ENCODE measurements at places on chromosomes 16 and 17. TPM values are rescaled to one million over a fixed set of nuclear protein-coding genes. Genes with fewer than 3 reads are reported as not detected.
A peak's percentile ranks its signal among the peaks of the same experiment; 100 is the strongest.

DNA sequence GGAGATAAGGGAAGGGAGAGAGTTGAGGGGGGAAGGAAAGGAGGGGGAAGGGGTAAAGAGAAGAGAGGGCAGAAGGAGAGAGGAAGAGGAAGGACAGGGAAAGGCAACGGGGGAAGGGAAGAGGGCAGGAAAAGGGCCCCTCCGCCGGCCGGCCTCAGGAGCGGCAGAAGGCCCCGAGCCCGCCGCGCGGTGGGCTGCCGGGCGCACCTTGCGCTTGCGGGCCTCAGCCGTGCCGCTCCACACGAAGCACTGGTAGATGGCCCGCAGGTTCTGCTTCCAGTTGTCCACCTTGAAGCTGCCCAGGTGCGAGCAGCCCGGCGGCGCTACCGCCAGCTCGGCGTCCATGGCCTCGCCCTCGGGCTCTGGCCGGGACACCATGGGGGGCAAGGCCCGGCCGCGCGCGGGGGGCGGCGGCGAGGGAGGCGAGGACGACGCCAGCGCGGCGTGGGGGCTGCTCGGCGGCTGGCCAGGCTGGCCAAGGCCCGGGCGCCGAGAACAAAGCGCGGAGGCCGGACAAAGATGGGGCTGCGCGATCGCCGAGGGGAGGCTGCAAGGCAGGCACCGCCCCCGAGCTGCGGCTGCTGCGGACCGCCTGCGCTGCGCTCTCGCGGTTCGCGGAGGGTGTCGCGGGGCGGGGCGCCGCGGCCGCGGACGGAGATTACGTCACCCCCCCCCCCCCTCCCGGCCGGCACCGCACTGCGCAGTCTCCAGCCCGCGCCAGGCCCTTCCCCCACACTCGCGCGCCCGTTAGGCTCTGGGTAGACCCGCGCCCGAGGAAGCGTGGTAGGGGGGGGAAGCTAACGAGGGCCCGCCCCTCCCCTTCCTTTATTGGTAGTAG is at the start of gene USP22:
USP22 (minus strand) TSS at position 554 of the 838 bp plus-strand sequence; CDS start at position 378, 176 bp downstream.
- DNase-seq, result peak; percentile 98

DNA sequence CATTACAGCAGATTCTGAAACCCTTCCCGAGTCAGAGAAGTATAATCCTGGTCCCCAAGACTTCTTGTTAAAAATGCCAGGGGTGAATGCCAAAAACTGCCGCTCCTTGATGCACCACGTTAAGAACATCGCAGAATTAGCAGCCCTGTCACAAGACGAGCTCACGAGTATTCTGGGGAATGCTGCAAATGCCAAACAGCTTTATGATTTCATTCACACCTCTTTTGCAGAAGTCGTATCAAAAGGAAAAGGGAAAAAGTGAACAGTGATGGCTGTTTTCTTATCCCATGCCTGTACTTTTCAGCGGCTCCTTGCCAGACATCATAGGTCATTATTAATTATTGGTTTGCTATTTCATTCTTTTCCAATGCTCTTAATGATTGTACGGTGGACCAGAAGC is 28.1 kb downstream of the ERCC4 start:
- DNase-seq, result no peak

GRCh38 chr16:83296505-83296904 is 511.3 kb upstream of the HSBP1 start:
- no peak for DNase-seq

DNA sequence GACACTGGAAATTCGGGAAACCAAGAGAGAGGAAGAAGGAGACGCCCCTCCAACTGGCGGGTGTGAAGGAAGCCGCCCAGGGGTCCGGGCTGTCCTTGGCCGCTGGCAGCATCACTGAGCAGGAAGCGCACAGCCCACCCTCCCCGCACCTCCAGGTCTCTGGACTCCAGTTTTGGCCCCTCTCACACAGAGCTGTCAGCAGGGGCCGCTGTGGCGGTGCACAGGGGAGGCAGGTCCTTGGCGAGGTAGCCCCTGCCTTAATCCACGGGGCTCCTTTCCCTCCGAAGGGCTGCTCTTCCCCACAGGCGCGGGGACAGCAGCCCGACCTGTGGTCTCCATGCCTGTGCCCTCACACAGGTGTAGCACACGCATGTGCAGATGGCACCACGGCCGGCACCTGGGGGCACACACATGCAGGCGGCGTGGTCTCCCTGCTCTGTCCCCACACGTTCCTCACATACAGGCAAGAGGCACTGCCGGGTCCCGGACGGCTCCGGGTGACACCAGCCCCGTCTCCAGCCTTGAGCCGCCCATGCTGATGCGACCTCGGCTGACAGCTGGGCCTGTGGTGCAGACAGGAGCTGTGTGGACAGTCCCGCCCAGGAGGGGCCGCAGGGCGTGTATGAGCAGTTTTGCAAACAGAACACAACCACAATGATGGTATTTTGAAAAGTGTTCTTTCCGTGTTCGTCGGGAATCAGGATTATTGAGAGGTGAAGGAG is 26.6 kb upstream of the CHMP6 start:
- no peak for DNase-seq

GRCh38 chr16:48542020-48542473 is 67.9 kb downstream of the N4BP1 start:
- no peak for DNase-seq

DNA sequence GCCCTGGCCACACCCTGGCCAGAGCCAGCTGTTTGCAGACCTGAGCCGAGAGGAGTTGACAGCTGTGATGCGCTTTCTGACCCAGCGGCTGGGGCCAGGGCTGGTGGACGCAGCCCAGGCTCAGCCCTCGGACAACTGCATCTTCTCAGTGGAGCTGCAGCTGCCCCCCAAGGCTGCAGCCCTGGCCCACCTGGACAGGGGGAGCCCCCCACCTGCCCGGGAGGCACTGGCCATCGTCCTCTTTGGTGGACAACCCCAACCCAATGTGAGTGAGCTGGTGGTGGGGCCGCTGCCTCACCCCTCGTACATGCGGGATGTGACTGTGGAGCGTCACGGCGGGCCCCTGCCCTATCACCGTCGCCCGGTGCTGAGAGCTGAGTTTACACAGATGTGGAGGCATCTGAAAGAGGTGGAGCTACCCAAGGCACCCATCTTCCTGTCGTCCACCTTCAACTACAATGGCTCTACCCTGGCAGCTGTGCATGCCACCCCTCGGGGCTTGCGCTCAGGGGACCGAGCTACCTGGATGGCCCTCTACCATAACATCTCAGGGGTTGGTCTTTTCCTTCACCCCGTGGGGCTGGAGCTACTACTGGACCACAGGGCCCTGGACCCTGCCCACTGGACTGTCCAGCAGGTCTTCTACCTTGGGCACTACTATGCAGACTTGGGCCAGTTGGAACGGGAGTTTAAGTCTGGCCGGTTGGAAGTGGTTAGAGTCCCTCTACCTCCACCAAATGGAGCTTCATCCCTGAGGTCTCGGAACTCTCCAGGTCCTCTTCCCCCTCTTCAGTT is 578 bp downstream of the AOC2 start:
- DNase-seq, result no peak

DNA sequence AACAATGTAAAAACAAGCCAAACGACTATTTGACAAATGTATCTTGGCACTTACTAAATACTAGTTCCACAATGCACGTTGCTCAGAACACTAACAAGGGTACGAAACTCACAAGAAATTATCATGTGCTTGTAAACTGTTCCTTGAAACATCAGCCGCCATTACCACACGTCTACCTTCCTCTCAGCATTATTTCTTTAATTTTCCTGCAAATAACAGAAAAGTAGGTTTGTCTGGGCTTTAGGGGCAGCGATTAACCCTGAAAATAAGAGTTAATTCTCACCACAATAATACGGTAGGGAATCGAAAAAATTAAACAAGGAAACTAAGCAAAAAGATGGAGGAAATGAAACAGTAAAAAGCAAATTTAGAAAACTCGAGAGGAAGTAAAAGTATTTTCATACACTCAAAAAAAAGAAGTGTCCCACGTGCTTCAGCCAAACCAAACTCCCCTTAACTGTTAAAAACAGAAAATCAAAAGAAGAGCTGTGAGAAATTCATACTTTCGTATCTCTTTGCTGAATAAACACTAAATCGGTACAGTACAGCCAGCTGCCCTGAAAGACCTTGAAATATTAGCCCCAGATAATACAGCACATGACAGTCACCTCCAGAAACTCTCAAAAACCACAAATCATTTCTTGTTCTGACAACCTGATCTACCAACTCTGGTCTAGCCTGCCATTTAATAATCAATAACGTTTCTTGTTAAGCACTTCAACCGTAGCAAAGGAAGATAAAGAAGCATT is 1.2 kb downstream of the ARHGAP17 start:
- no peak for DNase-seq

DNA sequence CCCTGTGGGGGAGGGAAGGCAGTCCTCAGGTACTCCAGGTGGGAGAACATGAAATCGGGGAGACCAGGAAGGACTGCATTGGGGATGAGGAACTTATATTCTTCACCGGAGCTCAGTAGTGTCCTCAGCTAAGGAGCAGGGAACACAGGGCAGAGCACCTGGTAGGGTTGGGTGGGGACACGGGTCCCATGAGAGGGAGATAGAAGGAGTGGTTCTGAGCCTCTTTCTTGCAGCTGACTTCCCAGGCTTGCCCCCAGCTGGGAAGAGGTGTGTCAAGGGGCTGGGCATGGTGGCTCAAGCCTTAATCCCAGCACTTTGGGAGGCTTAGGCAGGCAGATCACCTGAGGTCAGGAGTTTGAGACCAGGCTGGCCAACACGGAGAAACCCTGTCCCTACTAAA is 2.1 kb downstream of the FHOD1 start:
- no peak for DNase-seq

GRCh38 chr16:22161999-22162655 is at the start of gene SDR42E2:
TSS of gene SDR42E2 (plus strand) at chr16:22162506. CDS start at chr16:22165583, 3,077 bp downstream.
- no peak for DNase-seq

- DNase-seq, result no peak
Observed at GRCh38 chr17:28857905-28858800, 3.3 kb downstream of the ERAL1 start.

- no peak for DNase-seq
Observed at GRCh38 chr17:78075011-78075410, 53.5 kb downstream of the TMC6 start.

DNA sequence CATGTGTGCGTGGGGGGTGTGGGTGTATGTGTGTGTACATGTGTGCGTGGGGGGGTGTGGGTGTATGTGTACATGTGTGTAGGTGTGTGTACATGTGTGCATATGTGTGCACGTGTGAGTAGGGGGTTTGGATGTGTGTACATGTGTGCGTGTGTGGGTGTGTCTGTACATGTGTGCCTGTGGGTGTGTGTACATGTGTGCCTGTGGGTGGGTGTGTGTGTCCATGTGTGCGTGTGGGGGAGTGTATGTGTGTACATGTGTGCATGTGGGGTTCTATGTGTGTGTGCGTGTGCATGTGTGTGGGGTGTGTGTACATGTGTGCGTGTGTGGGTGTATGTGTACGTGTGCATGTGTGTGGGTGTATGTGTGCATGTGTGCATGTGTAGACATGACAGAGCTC is 129.1 kb downstream of the C16orf95 start:
- no peak for DNase-seq

- no peak for DNase-seq
Observed at GRCh38 chr17:69593716-69594115, 179.2 kb downstream of the MAP2K6 start.

IGFALS gene
- 0.59 TPM for total RNA-seq

CDH1 gene
- total RNA-seq, result 190 TPM

KCTD19 gene
- total RNA-seq, result 0.56 TPM

ETV4 gene
- 28.2 TPM for total RNA-seq

CORO6 gene
- total RNA-seq, result 6.8 TPM

CFAP119 gene
- total RNA-seq, result 15.0 TPM

CIBAR2 gene
- 4.9 TPM for total RNA-seq
